ENCODE measurements at places on chromosomes 11 and 22.

DNA sequence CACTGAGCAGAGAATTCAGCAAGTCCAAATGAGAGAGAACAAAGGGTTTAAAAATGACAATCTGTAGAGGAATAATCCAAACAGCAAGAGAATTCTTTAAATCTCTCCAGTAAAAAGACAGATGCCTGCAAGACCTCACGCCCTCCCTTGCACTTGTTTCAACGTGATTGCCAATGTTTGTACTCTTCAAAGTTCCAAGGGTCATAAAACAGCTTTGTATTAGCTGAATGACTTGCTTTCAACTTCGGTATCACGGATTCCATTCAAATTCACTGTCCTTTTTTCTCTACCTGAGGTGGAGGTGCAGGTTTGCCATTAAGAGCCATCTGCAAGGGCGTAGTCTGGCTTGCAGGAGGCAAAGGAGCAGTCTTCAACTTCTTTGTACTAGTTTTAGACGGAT, 41.1 kb upstream of the CHRNA10 start:
- DNase-seq: no peak

DNA sequence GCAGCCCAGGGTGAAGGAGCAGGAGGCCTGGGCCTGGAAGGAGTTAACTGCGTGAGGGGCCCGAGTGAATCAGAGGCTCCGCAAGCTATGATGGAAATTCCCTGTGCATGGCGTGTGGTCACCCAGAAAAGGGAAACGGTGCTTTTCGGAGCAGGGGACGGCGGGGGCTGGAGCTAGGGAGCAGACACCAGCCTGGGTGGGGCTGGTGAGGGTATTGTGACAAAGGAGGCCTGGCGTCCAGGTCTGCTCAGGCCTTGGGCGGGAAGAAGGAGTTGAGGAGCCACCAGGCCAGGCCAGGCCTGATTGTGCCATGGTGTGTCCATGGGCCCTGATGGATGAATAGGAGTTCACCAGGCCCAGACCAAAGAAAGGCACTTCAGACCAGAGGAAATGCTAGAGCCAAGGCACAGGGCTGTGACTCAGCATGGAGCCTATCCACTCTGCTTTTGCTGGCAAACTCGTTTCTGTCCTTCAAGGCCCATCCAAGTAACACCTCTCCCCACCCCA, 12.8 kb upstream of the SPI1 start:
- DNase-seq: peak; percentile 31

GRCh38 chr11:62451241-62451621, 32.4 kb downstream of the SCGB1A1 start:
- no peak for DNase-seq

DNA sequence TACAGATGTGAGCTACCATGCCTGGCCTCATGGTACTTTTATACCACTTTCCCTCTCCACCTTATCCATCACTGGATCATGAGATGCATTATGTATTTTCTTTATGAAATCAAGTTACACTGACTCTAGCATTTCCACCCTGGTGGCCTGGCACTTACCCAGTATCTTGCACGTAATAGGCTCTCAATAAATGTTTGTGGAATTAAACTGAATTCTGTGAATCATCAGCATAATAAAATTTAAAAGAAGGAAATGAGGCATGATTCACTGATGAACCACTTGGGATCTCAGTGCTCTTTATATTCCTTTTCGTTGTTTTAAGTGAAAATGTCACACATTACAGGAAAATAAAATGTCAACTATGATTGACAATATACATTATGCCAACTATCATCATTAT, 25.1 kb downstream of the ADM start:
- DNase-seq: no peak

GRCh38 chr11:69707176-69707575, 3.4 kb upstream of the FGF19 start:
- DNase-seq: no peak

GRCh38 chr11:95231881-95232605, 1.0 kb upstream of the SESN3 start:
- peak; percentile 76 for DNase-seq

DNA sequence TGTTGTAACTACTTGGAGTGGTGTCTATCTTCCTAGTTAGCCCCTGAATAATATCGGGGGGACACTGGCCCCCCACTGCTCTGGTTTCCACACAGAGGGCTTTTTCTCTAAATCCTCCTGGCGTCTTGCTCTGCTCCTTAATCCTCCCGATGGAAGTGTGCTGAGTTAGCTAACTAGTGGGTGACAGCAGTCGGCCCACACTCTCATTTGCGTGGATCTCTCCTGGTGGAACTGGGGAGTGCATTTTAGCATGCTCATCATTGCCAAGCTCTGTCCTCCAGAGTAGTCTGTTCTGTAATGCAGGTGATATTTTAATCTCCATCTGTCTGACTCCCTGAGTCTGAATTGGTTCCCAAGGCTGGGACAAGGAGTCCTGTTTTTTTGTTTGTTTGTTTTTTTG, 46.1 kb upstream of the RASSF10 start:
- no peak for DNase-seq

- no peak for DNase-seq
These were observed 516.9 kb upstream of the LARGE1 start for GRCh38 chr22:34437140-34437539.

GRCh38 chr22:19117111-19117512, 5.1 kb downstream of the DGCR2 start:
- DNase-seq: no peak

DNA sequence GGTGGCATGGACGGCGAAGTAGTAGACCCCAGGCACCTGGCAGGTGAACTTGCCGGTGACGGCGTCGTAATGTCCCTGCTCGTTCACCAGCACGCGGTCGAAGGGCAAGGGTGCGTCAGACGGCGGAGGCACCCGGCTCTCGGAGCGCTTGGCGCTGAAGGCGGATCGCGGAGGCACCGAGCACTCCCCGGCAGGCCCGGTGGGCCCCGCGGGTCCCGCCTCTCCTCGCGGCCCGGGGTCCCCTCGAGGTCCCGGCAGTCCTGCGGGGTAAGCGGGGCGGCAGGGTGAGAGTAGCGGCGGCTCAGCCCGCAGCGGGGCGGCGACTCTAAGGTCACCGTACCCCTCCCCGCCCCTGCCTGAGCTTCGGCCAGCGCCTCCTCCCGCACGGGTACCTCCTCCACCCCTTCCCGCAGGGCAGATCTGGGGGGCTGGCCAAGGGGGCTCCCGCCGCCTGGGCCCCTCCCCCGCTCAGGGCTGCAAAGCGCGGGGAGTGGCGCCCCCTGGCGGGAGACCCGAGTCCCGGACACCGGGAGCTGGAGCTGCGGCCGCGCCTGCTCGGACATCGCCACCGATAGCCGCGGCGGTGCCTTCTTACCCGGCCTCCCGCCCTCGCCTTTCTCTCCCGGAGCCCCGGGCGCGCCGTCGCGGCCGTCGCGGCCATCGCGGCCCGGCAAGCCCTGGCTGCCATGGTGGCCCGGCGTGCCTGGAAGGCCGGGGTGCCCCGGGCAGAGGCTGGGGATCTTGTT, 921 bp downstream of the C1QTNF5 start:
- peak; percentile 29 for DNase-seq

DNA sequence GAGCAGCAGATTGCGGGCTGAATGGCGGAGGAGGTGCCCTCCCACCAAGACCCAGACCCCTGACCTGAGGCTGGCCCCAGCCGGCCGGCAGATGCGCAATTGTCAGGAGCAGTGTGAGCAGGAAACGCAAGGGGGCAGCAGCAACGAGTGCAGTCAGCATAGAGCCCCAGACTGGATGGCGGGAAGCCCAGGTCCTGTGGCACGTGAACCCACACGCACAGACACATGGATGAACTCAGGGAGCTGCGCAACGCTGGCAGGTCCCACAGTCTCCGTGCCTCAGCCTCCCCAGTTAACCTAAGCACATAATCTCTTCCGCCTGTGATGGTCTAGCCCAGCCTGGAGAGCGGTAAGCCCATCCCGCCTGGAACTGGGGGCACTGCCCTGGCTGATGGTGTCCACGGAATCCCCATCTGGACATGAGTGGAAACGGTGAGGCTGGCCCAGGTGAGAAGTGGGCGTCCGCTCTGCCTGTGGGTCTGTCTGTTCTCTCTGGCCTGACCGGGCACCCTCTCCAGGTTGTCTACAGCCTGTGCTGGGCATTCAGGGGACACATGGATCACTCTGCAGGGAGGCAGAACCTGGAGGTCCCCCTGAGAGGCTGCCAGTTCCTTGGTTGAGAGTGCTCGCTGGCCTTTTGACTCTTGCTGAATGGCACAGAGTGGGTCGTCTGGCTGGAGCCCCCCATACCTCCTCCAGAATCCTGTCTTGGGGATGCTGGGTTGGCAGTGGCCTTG, 626 bp upstream of the TBX10 start:
- peak; percentile 70 for DNase-seq

GRCh38 chr11:126585774-126586491, 230.4 kb downstream of the ST3GAL4 start:
- DNase-seq: no peak

- DNase-seq: peak; percentile 81
These were observed 5.4 kb downstream of the TRABD start for GRCh38 chr22:50190941-50191741.

- DNase-seq: no peak
These were observed 29.8 kb upstream of the TMEM41B start for GRCh38 chr11:9344061-9344680.

DNA sequence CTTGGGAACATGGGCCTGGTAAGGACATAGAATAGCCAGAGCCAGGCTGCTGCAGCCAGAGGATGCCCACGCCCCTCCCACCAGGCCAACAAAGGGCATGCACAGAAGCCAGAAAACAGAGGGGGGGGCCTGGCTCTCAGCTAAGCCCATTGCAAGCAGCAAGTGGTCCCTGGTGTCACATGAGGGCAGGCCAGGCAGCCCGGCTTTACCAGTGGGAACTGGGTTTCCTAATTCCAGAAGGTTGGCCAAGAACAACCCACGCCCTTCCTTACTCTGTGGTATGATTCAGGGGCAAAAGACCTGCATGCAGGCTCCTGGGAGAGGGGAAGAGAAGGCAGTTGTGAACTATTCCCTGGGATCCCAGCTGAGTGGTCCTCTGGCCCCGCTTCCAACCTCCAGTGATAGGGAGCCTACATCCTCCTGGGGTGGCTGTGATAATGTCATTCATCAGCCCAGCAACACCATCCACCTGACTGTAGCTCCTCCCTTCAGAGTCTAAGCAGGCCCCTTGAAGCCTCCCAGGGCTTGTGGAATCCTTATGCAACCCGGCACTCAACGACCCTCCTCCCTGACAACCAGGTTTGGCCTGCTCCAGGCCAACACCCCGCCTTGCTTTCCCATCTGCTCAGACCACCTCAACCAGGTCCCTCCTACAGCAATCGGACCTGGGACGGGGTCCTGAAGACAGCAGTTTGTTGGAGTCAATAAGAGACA, 62.1 kb upstream of the LMO1 start:
- no peak for DNase-seq

GRCh38 chr22:44269117-44269498, 43.6 kb downstream of the SHISAL1 start:
- no peak for DNase-seq

DNA sequence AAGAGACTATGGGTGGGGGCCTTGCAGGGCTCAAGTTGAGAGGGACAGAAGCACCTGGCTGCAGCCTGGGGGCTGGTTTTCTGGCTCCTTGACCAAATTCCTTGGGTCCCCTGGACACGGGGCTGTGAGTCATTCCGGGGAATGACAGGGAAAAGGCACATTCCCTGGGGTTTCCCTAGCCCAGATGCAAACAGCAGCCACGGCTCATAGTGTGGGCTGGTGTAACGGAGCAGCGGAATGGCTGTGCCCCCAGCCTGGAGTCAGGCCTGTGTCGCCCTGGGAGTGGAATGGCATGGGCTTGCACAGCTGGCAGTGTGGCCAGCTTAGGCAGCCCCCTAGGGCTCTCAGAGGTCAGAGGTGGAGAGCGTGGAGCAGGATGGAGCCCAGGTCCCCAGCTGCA, 77.6 kb upstream of the KCNQ1OT1 start:
- DNase-seq: no peak

DNA sequence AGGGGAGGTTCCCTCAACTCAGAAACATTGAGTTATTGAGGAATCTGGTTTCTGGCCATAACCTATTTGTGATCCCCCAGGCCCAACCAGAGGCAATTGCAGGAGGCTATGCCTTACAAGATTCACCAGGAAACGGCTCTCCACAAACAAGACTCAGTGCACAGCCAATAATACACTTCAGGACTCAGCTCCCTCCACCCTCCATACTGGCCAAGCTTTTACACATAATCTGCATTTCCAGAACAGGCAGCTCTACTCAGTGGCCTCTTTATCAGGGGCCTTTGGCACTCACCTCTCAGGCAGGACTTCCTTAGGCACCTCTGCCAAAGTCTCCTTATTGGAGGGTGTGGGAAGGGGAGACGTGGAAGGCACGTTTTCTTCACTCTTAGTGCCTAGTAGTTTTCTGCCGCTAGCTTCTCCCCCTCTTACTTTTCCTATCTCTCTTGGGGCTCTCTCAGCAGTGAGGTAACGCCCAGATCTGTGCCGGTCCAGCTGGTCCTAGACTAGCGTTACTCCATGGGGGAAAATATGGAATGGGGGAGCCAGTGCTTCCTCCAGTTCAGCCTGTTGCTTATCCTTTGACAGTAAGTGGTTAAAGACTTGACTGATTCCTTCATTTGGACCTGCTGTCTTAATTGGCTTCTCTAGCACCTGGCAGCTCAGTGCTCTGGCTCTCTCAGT, 62.8 kb upstream of the ANO3 start:
- no peak for DNase-seq

DNA sequence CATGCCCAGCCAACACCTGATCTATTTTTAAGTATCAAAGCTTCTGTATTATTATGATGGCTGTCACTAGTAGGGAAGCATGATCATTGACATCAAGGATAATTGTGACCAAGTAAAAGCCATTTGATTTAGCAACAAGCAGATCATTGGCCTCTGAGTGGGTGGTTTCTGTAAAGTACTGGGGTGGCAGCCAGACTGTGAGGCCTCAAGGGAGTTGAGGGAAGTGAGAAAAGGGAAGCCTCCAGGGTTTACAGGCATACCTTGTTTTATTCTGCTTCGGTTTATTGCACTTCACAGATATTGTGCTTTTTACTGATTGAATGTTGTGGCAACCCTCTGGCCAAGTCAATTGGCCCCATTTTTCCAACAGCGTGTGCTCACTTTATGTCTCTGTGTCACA, 60.1 kb downstream of the PRR5L start:
- DNase-seq: no peak

DNA sequence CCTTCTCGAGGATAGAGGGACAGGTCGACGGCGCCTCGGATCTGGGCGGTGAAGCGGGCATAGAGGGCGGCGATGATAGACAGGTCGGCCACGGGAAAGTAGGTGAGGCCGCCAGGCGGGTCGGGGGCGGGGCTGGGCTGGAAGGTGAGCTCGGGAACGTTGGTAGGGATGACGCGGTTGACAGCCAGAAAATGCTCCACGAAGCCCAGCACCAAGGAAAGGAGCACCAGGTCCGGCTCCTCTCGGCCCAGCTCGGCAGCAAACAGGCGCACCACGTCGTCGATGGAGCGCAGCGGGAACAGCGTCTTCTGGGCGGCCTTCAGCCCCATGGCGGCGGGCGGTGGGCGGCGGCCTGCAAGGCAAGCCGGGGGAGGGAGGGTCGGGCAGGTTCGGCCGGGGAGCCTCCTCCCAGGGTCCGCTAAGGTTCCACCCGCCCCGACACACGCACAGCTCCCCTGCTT, 540 bp downstream of the MEN1 start:
- DNase-seq: peak; percentile 20

- DNase-seq: no peak
These were observed 3.0 kb upstream of the SOX6 start for GRCh38 chr11:16359369-16359768.

GRCh38 chr11:109048098-109048497, 373.9 kb upstream of the C11orf87 start:
- DNase-seq: no peak

Data from CD4-positive, alpha-beta T cell treated with Interleukin-12 subunit alpha and Interleukin-12 subunit beta, for 1 hour (primary cell).